Frontal cortex (tissue), 4 donors: ENCODE measurements at places on chromosomes 3 and 15. TPM values are rescaled to one million over a fixed set of nuclear protein-coding genes. Genes with fewer than 3 reads are reported as not detected.

SPATA12 gene
- total RNA-seq: not detected

RPSA gene
- total RNA-seq: 1,502 TPM

CAMP gene
- total RNA-seq: not detected

DMXL2 gene
- total RNA-seq: 147 TPM

AADACL2 gene
- not detected for total RNA-seq

CLRN1 gene
- total RNA-seq: not detected

RASGRF1 gene
- total RNA-seq: 4.5 TPM
